Stimulated activated CD4-positive, alpha-beta T cell treated with anti-CD3 and anti-CD28 coated beads, Interleukin-15, amount 100 ng/mL, for 48 hours (primary cell): ENCODE measurements at places on chromosomes 16 and 17.

DNA sequence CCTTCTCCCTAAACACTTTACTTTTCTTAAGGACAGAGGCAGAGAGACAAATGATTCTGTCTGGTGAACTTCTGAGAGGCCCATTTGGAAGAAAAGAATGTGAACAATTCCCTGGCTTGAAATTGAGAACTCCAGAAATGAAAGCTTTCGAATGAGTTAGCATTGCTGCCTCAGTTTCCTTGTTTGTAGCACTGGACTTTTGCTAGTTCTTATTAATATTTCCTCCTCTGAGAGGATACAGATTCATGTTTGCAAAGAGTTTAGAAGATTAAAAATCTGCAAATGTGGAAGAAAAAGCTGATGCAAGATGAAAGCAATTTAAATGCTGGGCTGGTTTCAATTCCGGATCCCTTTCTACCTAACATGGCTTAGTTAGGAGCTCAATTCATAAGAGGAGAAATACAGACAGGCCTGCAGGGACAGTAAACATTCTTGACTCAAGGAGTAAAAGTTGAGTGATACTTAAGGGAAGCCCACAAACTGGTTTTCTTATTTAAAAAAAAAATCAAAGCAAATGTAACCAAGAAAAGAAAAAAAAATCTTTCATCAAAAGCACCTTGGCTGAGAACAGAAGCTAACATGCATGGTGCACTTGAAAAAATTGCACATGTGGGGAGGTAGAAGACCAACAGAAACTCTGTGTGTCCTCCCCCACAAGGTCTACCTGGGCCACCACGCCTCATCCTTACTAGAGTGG lies 27.1 kb downstream of the HNF1B start:
- DNase-seq = no peak

- DNase-seq = no peak
Observed at GRCh38 chr17:75087558-75088453, at the start of gene SLC16A5. Gene SLC16A5 (plus strand): TSS chr17:75087954. CDS start chr17:75093637, 5,683 bp downstream.

GRCh38 chr16:83005653-83006160 lies 378.9 kb downstream of the CDH13 start:
- DNase-seq = no peak

- DNase-seq = no peak
Observed at GRCh38 chr16:55349867-55350266, 25.9 kb downstream of the IRX6 start.

DNA sequence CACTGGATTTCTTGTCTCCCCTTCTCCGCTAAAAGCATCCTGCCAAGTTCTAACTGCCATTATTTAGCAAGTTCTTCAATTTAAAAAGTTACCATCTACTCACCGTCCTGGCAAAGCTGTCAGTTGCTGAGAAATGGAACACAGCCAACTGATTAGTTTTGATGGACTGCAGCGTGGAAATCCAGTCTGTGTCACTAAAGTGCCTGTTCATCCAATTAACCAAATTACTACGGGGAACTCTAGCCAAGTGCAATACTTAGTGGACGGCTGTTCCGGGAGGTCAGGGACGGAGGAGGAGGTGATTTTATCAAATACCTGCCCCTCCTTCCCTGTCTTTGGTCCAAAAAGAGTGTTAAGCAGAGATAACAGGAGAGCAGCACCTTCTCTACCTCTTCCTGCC lies 260.7 kb downstream of the MAF start:
- DNase-seq = no peak

GRCh38 chr17:8745586-8746500 lies 1.2 kb upstream of the CCDC42 start:
- peak; percentile 73 for DNase-seq

- no peak for DNase-seq
Observed at GRCh38 chr17:49715216-49715615, 7.5 kb upstream of the SLC35B1 start.

- DNase-seq = no peak
Observed at GRCh38 chr17:73856556-73856955, 212.3 kb upstream of the SDK2 start.

- no peak for DNase-seq
Observed at GRCh38 chr16:531494-532125, 4.1 kb downstream of the CAPN15 start.

DNA sequence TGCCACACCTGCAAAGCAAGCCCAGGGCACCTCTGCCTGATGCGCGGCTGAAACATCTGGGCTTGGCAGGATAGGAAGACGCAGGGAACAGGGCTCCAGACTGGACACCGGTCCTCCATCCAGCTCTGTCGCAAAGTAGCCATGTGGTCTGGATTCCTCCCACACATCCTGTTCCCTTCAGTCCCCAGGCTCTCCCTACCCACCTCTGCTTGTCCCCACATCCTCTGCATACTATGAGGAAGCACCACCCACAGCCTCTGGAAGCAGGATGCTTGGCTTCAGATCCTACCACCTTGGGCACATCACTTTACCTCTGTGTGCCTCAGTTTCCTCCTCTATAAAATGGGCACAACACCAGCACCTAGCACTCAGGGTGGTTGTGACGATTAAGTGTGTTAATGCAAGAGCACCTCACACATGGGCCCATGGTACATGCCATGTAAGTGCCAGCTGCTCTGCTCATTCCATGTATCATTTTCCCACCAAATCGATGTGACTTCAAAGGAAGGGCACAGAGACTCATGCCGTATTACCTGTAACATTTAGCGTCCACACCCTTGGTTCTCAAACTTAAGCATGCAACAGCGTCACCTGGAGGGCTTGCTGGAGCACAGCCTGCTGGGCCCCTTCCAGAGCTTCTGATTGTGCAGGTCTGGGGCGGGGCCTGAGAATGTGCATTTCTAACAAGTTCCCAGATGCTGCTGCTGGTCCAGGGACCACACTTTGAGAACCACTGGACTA lies 138.6 kb upstream of the SDK2 start:
- no peak for DNase-seq

DNA sequence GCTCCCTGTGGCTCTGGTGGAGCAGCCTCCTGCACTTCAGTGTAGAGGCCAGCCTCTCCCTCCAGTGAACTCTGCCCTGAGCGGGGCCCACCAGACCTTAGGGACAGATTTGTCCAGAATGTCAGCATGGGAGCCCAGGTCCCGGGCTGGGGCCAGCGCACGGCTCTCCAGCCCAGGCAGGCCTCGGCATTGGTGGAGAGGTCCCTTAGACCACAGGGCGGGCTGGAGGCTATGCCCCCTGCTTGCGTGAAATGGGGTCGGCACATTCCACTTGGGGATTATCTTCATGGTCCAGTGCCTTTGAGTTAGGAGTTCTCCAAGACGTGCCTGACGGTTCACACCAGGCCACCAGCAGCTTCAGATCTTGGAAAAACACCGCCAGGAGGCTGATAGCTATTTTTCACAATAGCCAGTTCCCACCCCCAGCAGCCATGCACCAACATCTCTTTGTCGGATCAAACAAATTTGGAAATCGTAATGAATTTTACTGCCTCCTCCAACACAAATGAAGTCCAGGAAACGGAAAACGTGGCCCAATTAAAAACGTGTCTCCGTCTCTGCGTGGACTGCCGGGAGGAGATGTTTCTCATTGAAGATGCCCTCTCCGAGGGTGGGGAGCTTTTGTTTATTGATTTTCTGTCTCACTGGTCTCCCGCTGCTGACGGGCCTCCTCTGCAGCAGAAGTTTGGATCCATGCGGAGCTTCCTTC lies 110.0 kb upstream of the CIBAR2 start:
- no peak for DNase-seq
